ENCODE measurements at places on chromosomes 2 and 18. TPM values are rescaled to one million over a fixed set of nuclear protein-coding genes. Genes with fewer than 3 reads are reported as not detected.

MGAT4A gene
- total RNA-seq, result 7.3 TPM

DNA sequence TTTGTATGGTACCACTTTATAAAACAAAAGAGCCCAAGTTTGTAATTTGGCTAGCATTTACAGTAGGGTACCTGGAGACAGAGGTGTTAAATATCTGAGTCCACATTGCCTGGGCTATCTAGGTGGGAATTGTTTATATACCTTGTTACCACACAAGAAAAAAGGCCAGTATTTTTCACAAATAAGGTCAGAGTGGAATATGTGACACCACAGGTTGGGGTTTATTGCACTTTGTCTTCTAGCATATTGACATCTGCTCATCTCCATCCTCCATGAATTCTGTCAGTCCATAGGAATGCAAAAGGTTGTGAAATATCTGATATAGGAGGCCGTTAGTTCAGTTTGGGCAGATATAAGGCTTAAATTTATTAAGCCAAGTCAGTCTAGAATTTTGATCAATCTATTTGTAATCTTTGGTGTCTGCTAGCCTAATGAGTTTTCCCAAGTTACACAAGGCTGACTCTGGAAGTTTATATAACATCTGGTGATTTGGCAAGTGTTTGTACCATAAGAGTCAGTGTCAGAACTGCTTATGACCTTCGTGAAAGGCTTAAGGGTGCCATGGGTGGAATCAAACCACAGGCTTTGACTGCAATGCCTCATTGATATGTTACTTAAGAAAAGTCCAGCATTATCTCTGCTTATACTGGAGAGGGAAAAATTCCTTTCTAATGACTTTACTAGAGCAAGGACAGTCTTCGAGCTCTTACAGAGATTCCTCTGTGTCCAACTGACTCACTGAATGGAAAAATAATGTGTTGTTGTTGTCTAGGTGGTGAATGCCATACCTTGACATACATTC, 11.3 kb upstream of the DPP4 start:
- no peak for DNase-seq

DNA sequence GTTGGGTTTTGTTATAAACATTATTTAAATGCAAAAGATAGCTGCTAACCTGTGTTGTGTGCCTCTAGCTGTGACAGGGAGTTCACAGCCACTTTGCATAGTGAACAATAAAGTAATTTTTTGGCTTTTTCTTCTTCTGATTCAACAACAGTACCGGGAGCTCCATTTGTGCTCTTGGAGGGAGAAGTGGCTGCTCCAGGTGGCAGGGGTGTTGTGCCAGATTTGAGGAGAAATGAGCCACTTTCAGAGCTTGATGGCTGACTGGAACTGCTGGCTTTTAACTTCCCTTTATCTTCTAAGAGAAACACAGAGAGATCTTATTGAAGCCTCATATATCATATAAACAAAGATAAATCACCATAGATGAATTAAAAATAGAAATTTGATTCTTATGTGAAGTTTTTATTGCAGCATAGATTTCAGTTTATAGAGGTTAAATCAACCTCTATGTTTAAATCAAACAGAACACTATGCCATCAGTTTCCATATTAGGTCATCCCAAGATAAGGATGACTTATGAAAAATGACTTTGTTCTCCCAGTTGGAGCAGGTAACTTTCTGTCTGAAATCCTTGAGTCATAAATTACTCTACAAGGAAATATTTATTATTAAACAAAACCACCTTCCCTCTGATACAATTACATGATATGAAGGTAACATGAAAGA, 182.0 kb upstream of the SESTD1 start:
- no peak for DNase-seq

GRCh38 chr2:25286723-25287483, 54.8 kb downstream of the DNMT3A start:
- no peak for DNase-seq

GRCh38 chr18:48417985-48418384, 8.8 kb upstream of the ZBTB7C start:
- DNase-seq, result no peak

GRCh38 chr2:184551626-184552025, 46.7 kb upstream of the ZNF804A start:
- no peak for DNase-seq

DNA sequence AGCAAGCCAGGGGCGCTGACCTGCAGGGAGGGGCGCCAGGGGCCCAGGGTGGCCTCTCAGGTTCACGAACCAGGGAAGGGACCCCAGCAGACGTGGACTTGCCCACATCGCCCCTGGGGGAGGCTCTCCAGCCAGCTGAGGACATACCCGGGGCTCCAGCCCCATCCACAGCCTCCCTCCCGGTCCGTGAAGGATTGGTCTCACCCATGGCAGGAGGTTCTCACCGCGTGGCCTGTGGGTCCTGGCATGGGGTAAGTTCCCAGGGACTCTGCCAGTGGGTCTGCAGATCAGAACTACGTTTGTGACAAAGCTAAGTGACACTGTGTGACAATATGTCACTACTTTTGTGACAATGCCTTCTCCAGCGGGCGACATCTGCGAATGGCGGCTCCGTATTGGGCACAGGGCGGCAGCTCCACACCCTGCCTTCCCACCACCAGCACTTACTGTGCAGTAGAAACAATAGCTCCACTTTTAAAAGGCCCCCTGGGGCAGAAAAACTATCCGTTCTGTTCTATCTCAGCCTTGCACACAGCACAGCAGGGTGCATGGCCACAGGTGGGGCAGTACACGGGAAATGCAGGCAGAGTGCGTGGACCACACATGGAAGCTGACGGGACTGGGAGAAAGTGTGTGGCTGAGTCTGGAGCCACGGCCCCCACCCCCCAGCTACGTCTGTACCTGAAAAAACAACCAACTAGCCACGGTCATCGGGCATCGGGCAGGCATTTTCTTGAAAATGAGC, 65.2 kb upstream of the CTDP1 start:
- DNase-seq, result peak; percentile 2

DNA sequence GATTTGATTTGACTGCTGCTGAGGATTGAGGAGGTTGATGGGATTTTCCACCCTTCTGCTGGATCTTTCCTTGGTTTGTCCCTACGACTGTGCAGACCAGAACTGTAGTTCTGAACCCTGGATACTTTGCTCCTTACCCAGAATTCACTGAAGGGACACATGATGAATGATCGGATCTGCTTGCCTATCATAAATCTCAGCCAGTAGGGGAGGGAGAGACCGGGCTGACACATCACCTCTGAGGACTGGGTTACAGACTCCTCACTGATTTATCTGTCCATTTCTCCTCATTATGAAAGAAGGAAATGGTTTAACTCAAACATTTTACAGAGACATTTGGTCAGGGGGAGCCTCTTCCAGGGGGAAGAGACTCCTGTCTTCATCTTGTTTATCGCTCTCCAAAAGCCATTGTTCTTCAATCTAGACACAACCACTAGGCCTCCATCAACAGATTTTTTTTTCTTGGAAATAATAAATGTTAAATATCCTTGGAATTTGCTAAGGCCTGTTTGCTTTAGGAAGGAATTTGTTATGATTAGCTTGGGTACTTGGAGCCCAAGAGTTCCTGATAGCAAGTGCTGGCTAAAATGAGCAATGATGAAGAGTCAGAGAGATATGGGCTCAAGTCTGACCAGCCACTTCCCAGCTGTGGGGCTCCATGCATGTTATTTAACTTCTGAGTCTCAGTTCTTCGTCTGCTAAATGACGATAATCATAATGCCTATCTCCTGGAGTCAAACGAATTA, 925.5 kb downstream of the SLC4A3 start:
- no peak for DNase-seq

DNA sequence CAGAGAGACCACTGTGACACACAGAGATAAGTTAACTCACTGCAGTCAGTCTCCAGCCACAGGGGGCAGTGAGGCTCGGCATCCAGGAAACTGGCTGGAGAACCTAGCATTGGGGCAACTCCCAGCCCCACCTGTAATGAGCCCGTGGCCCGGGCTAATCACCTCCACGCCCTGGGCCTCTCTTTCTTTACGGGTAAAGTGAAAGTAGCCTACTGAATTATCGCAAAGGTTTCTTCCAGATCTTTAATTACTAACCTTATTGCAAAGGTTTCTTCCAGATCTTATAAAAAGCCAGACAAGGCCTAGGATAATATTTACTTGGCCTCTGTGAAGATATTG, 45.7 kb upstream of the ACAA2 start:
- no peak for DNase-seq

LRP2 gene
- total RNA-seq, result 0.23 TPM

DNA sequence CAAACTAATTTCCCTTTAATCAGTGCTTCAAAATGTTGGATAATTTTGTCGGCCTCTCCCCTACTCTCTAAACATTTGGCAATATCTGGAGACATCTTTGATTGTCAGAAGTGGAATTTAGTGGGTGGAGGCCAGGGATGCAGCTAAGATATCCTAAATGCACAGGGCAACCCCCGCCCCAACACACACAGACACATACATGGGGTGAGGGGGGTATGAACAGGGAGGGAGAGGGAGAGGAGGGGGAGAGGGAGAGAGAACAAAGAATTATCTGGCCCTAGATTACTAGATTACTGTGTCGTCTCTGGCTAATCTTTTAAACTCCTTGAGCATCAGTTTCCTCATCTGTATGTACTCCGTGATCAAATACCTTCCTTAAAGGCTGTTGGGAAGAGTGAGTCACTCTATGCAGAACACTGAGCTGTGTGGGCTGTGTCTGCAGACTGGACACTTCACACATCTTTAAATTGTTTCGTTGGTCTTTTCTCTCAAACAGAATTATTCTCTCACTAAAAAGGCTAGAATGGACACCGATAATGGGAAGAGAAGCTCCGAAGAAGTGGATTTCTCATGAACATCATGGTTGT, 2.9 kb downstream of the RNF149 start:
- DNase-seq, result no peak

VIL1 gene
- 0.44 TPM for total RNA-seq

DNA sequence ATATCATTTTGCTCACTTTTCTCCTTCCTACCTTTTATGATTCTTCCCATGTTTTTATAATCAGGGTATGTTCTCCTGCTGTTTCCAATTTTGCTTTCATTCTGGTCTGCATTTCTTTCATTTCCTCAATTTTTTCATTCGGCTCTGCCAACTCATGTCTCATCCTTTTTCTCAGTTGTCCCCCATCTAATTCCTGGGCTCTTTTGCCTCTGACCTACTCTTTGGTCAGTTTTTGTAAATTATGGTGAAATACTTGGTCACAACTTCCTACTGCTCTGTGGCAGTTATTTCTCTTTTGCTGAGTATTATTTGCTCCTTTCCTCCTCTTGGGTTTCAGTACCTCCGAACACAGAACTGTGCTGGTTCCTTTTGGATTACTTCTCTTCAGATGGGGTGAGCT, 27.5 kb downstream of the MYO7B start:
- DNase-seq, result no peak

GRCh38 chr2:191933307-191934105, 86.6 kb upstream of the CAVIN2 start:
- no peak for DNase-seq
